ENCODE measurements at places on chromosomes 16 and 17. TPM values are rescaled to one million over a fixed set of nuclear protein-coding genes. Genes with fewer than 3 reads are reported as not detected.

Gene KRT33B
- 0.14 TPM for total RNA-seq

Gene NPIPB12
- 7.3 TPM for total RNA-seq

Gene TRPV2
- 36.6 TPM for total RNA-seq

Gene GPR139
- total RNA-seq = not detected

Gene WSCD1
- 0.09 TPM for total RNA-seq

Gene CLEC18B
- total RNA-seq = 0.55 TPM

Gene RNF43
- total RNA-seq = not detected

Gene MYCBPAP
- total RNA-seq = 1.6 TPM

Gene CRYBA1
- total RNA-seq = not detected

Gene KCNJ18
- total RNA-seq = not detected

Gene DRG2
- 30.0 TPM for total RNA-seq

Gene XAF1
- 40.0 TPM for total RNA-seq

Gene ERBB2
- 34.1 TPM for total RNA-seq

Gene ITGAX
- total RNA-seq = under 0.01 TPM

Gene ABCC12
- total RNA-seq = not detected

Gene NOD2
- 0.14 TPM for total RNA-seq

Gene NOS2
- under 0.01 TPM for total RNA-seq

Gene VTN
- total RNA-seq = 19.1 TPM

Gene OR1D5
- total RNA-seq = not detected

Gene ADGRG3
- not detected for total RNA-seq

Gene TANGO6
- total RNA-seq = 37.0 TPM

Gene PRCD
- total RNA-seq = 11.1 TPM

Gene SLC13A2
- total RNA-seq = not detected

Gene WFDC1
- total RNA-seq = 6.7 TPM

Gene NXPH3
- 0.14 TPM for total RNA-seq

Gene TBC1D26
- under 0.01 TPM for total RNA-seq

Gene LRRC75A
- 0.83 TPM for total RNA-seq

Gene ASGR2
- not detected for total RNA-seq

Gene EVPLL
- not detected for total RNA-seq

Gene C16orf92
- total RNA-seq = not detected

Gene GNAO1
- total RNA-seq = under 0.01 TPM

Gene COG7
- total RNA-seq = 17.7 TPM

Gene GAS7
- total RNA-seq = 15.6 TPM

Gene USP32
- 44.7 TPM for total RNA-seq

Gene OR1F1
- not detected for total RNA-seq
